HT1080 (cell line): ENCODE measurements at places on chromosomes 2 and 18. TPM values are rescaled to one million over a fixed set of nuclear protein-coding genes. Genes with fewer than 3 reads are reported as not detected.
A peak's percentile ranks its signal among the peaks of the same experiment; 100 is the strongest.

GRCh38 chr18:34212511-34212910 is 12.2 kb downstream of the NOL4 start:
- no peak for DNase-seq

DNA sequence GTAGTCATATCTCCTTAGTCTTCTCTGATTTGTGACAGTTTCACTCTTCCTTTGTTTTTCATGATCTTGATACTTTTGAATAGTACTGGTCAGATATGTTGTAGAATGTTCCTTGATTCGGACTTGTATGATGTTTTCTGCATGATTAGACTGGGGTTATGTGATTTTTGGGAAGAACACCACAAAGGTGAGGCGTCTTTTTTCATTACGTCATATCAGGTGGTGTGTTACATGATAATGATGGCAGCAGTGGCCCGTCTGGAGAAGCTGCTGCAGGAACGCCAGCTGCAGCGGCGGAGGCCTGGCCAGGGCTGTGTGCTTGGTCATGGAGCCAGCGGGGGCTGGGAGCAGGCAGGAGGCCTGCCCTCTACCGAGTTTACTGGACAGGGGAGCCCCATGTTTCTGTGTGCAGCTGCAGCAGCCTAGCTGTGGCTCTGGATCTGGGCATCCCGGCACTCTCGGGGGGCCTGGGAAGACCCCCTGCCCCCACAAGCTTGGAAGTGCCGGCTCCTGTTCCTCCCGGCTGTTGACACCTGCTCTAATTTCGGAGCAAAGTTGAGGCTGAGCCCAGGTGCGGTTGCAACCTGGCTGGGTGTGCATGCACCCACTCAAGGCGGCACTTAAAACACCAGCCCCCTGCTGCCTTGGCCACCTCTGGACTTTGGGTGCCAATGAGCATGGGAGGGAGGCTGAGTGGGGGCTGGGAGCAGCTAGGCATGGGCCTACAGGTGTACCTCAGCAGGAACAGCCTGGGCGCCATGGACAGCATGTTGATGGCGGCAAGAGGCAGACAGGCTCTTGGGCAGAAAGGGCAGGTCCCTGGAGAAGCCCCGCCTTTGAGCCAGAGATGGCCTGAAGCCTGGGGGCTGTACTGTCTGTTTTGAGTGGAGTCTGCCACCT is 26.1 kb downstream of the SLC4A10 start:
- no peak for DNase-seq

DNA sequence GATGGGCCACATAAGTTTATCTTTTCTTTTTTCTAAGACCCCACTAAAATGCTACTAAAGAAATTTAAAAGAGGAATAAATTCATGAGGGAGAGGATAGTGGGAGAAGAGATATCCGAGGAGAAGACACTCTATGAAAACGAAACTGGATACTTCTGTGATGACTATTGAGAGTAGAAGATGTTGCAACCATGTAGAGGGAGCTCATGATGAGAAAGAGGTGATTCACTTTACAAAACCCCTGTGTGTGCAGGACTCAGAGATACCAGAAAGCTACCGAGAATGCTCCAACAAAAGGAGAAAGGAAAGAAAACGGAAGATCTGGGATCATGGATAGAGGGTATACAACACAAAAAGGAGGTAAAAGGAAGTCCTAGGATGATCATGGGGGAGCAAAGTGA is 34.9 kb downstream of the SLC38A11 start:
- DNase-seq, result peak; percentile 90

DNA sequence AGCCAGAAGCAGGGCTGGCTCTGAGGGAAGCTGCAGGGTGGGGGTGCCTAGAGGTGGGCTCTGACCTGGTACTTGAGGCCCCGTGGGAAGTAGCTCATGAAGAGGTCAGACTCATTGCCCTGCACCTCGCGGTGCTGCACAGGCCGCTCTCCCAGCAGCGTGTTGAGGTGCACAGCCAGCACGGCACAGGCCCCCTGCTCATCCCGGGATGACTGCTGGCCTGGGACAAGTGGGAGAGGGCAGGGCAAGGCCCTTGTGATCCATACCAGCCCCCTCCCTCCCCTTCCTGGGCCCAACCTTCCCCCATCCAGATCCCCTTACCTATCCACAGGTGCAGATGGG is 8.7 kb downstream of the CAPG start:
- DNase-seq, result no peak

GRCh38 chr2:7348761-7349160 is 431.5 kb downstream of the RNF144A start:
- no peak for DNase-seq

- peak; percentile 98 for DNase-seq
Measured at GRCh38 chr2:173590276-173590861, 235.7 kb downstream of the CDCA7 start.

GRCh38 chr2:144249035-144249637 is 270.8 kb downstream of the ZEB2 start:
- no peak for DNase-seq

The DAW1 gene
- 0.17 TPM in 1 of 2 replicates, not detected in the other for total RNA-seq

The GKN2 gene
- not detected in 2 replicates for total RNA-seq

The UGP2 gene
- total RNA-seq, result 45.1 and 62.2 TPM in 2 replicates

The ZNF236 gene
- total RNA-seq, result 3.9 and 11.8 TPM in 2 replicates

The NCL gene
- 278 and 358 TPM in 2 replicates for total RNA-seq

The POTEJ gene
- not detected in 2 replicates for total RNA-seq

The RUFY4 gene
- total RNA-seq, result not detected in 2 replicates
